NCI-H510A (cell line): ENCODE measurements at places on chromosomes 4 and X.

DNA sequence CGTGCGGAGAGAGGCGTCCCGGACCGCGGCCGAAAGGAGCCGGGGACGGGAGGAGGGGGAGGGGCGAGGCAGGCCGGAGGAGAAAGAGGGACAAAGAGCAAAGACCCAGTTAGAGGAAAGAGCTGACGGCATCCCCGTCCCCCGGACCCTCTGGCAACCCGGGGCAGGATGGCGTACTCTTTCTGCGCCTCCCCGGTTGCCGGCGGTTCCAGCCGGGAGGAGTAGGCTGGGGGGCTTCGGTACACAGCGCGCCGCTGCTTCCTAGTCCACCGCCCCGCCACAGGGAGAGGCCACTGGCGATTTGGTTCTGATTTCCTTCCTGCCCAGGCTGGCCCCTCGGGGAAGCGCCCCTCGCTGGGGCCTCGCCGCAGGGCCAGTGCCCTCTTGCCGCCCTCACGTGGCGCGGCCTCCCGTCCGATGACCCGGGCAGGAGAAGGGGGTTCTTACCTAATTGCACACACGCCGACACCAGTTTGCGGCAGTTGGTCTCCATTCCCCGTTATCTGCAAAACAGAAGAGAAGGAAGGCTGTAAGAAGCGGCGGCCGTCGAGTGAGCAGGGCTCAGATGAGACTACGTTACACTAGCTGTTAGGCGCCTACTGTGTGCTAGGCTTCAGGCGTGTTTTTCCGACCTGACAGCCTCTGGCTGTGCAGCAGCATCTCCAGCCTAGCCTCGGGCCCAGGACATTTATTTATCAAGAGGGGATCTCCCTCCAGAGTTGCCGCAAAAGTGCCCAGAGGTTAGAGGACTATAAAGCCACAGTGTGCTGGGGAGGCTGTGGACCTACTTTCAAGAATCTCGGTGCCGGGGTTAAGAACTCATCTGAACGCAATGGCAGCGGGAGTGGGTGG is 9.9 kb upstream of the PITX2 start:
- DNase-seq: no peak

- no peak for DNase-seq
Observed at GRCh38 chr4:75557696-75558095, 1.8 kb downstream of the ODAPH start.

DNA sequence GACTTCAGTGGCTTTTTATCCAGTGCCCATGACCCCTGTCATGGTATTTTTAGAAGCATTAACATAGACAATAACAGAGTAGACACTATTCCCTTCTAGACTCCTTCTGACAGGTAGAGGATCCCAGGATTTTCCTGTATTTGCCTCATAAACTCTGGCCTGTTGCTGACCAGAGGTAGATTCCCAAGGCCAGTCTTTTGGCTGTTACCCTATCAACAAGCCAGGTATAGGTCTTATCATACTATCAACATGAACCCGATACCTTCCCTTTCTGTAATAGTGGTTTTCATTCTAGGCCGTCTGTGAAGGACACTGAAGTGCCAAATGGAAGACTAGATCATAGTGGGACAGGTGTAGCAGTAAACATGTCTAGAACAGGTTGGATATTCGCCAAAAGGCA is 76.2 kb upstream of the CHRDL1 start:
- DNase-seq: no peak

GRCh38 chr4:78775303-78776078 is 659 bp upstream of the BMP2K start:
- DNase-seq: peak; percentile 59

GRCh38 chrX:50082741-50083140 is 118.1 kb downstream of the AKAP4 start:
- no peak for DNase-seq

DNA sequence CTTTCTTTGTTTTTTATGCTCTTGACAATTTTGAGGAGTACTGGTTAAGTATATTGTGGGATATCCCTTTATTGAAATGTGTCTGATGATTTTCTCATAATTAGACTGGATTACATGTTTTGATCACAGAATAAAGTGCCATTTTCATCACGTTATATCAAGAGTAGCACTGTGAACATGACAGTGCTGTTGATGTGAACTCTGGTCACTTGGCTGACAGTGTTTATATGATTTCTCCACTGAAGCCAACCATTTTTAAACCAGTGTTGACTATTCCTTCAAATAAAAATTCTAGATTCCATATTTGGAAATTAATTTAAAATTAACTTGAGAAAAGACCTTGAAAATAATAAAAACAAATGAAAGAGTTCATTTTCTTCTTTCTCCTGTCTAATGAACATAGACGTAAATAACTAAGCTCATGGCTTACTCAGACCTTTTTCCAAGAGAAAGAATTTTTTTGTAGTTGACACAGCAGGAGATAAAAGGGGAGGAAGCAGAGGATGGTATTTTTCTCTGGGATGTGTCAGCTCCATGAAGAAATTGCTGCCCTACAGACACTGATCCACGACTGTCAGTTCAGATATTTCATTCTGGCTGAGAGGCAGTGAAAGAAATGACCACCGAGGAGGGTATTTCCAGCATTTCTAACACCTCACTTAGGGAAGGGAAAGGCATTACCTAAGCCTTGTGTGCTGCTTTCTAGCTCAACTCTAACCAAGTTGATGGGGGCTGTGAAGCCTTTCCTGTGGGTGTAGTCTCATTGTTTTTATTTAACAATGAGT is 150.9 kb upstream of the ANK2 start:
- no peak for DNase-seq

DNA sequence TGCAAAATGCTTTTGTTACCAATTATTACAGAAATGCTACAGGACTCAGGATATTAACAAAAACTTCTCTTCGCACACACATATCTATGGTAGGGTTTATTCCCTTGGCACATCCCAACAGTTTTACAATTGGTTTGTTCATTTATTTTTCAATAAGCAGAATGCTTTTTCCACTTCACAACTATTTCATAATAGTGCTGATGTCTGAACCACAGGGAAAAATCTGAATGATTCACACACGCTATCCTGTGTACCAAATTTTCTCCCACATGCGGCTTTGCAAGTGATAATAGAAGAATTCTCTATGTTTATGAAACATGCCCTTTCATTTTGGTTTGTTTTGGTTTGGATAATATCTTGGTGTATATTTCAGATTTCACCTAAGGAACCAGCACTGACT is 725.7 kb upstream of the TENM3 start:
- DNase-seq: no peak

GRCh38 chr4:111778543-111778942 is 366.7 kb upstream of the FAM241A start:
- no peak for DNase-seq

DNA sequence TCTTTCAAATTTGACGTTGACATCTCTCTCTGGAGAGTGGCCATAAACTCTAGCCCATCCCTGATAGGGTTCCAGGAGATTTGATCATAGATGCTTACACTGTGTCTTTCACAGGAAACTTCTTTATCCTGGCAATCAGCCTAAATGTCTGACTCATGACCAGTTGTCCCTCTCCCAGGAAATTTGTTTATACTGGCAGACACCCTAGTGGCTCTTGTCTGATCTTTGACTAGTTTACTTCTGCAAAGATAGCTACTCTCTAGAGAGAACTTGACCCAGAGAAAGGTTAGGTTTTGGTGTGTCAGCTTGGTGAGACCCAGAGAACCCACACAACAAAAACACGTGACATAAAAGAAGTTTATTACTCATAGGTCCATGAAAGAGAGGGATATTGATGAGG is 509.8 kb downstream of the CENPC start:
- DNase-seq: no peak

DNA sequence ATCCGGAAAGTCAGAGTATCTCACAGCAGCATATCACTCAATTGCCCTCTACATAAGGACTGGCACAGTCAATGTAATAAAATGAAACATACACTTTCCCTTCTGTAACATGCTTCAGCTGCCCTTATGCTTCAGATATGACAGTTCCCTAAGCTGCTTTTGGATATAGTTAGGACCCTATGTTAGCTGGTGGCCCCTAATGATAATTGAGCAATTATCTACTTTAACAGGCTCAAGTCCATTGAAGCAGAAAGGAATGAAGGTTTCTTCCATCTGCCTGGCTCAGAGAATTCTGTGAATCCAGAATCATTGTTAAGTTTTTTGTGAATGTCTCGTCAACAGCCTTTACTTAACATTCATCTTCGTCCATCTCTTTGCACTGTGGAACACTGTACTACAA is 951.2 kb upstream of the DIAPH2 start:
- no peak for DNase-seq

- no peak for DNase-seq
Observed at GRCh38 chrX:12595720-12596119, 195.5 kb upstream of the PRPS2 start.

DNA sequence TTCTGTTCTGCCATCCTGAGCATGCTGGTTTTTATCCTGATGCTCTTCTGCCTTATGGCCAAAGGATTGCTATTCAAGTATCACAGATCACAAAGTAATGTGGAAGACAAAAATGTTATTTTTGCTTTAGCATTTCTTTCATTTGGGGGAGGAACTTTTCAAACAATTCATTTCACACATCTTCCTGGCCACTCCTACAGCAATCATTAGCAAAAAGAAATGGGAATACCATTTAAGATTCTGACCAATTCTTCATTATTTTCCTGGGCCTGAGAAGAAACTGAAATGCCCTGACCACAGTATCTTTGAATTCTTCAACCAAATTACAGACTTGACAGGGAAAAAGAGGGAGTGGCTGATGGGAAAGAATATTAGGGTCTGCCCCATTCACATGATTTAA is 38.0 kb upstream of the GRID2 start:
- DNase-seq: no peak

- DNase-seq: no peak
Observed at GRCh38 chrX:12301288-12301687, 163.0 kb downstream of the FRMPD4 start.

GRCh38 chrX:13131396-13132137 is 87.1 kb upstream of the FAM9C start:
- DNase-seq: no peak

- DNase-seq: no peak
Observed at GRCh38 chrX:98065151-98065550, 1181.4 kb downstream of the RPA4 start.

DNA sequence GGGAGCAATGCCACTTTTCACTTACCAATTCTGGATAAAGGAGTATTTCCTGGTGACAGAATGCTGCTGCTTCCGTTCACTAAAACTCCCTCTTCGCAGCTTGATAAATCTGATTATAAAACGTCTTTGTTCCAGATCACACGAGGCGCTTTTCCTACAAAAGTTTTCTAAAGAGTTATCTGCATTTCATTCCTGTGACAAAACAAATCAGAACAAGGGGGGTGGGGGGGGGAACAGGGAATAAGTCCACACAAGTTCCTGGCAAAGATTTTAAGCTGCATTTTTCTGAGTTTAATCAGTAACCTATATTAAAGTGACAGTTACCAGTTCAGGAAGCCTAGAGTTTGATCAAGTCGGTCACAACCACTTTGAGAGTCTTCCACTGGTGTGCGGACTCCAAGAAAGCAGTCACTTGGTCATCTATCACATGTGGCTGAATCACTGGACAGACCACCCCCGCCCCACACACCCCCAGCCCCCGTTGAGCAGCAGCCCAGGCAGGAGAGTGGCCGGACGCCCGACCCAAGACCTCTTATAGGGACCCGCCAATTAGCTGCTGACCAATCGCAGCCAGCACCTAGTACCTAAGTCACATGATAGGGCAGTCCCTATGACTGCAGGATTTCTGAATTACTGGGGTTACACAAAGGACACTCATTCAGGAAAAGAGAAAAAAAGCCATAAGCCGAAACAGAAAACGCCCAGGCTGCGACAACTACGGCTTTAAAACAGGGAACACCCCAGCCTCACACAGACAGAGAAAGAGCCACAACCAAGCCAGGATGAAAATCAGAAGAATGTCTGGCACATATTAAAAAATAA is 569.3 kb upstream of the DIPK2B start:
- DNase-seq: no peak

DNA sequence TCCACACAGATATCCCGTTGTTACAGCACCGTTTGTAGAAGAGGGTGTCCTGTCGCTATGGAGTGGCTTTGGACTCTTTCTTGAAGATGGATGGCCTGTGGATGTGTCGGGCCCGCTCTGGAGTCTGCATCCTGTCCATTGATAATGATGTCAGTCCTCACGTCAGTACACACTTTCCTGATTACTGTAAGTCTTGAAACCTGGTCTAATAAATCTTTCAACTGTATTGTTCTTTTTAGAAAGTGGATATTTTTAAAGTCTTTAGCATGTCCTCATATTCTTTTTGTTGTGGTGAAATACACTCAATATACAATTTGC is 14.9 kb downstream of the MSANTD1 start:
- DNase-seq: no peak

GRCh38 chrX:74280759-74281158 is 23.2 kb upstream of the ZCCHC13 start:
- DNase-seq: no peak

GRCh38 chr4:70945046-70945445 is 42.9 kb downstream of the MOB1B start:
- no peak for DNase-seq

DNA sequence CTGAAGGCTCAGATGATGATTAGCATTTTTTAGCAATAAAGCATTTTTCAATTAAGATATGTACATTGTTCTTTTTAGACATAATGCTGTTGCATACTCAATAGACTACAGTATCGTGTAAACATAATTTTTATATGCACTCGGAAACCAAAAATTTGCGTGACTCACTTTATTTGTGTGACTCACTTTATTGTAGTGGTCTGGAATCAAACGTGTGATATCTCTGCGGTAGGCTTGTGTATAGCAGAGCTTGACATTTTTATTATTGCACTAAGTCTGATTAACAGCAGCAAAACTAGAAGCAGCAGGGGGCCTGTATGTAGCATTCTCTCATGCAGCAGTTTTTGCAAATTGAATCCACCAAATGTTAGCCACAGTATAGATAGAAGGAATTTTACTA is 119.1 kb upstream of the PRDX4 start:
- DNase-seq: no peak

GRCh38 chr4:76232681-76233080 is 18.8 kb upstream of the FAM47E start:
- DNase-seq: no peak
